ENCODE measurements at places on chromosomes 16 and 17. TPM values are rescaled to one million over a fixed set of nuclear protein-coding genes. Genes with fewer than 3 reads are reported as not detected.

DNA sequence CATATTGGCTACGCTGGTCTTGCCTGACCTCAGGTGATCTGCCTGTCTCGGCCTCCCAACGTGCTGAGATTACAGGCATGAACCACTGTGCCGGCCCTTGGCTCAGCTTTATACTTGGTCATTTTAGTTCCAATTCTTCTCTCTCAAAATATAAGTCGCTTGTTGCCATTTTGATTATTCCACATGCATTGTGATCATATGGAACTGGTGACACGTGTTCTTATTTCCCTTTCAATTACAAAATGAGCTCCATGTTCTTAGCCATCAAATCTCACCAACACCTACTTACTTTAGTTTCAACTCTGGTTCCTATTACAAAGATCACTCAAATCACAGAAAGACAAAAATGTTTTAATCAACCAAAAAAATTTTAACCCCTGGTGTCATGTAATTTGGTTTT, 1711.7 kb downstream of the TP53TG3F start:
- no peak for DNase-seq

- no peak for DNase-seq
These were observed 7.7 kb upstream of the PECAM1 start for GRCh38 chr17:64398320-64398719.

DNA sequence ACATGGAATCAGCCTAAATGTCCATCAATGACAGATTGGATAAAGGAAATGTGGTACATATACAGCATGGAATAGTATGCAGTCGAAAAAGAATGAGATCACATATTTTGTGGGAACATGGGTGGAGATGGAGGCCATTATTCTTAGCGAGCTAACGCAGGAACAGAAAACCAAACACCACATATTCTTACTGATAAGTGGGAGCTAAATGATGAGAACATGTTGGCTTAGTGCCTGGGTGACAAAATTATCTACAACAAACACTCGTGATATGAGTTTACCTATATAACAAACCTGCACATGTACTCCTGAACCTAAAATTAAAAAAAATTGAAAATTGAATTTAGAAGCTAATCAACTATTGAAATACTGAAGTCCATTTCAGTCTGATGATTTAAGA, 6.1 kb downstream of the ANKS4B start:
- DNase-seq = no peak

- DNase-seq = no peak
These were observed 13.4 kb upstream of the SULT1A1 start for GRCh38 chr16:28623172-28623711.

- DNase-seq = peak; percentile 80
These were observed 1.9 kb upstream of the CAPN15 start for GRCh38 chr16:525520-526180.

DNA sequence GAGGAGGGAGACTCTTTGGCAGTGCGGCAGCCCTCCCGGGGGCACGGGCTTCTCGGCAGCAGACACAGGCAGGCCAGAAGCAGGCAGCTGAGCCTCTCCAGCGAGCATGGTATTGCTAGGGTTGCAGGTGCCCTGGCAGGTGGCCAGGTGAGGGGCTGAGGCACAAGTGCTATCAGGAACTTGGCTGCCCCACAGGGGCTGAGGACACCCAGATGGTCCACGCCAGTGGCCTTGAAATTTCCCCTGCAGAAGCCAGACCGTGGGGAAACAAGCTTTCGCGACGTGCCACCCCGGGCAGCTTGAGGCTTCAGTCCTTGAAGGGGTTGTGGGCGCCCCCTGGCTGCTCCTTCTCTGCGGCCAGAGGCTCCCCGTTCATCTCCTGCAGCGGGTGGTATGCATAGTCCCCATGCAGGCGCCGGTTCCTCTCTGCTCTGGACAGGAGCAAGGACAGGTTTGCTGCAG, 8.5 kb downstream of the NAGPA start:
- peak; percentile 26 for DNase-seq

GRCh38 chr16:5874899-5875298, 777.3 kb upstream of the EEF2KMT start:
- DNase-seq = no peak

DNA sequence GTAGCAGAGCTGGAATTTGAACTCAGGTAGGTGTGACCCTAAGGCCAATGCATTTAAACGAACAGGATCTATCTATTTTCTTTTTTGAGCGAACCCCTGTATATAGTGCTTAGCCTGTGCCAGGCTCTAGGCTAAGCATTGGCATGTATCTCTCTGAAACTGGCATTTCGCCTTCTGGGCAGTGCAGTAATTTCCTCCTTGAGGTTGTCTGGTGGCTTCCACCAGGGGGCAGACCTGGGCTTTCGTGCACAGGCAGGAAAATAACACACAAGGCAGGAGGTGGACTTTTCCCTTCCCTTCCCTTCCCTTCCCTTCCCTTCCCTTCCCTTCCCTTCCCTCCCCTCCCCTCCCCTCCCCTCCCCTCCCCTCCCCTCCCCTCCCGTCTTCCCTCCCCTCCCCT, 34.4 kb upstream of the PRKCB start:
- DNase-seq = peak; percentile 78

GRCh38 chr16:27327586-27327915, 13.8 kb downstream of the IL4R start:
- no peak for DNase-seq

GRCh38 chr16:27112093-27112811, 45.5 kb downstream of the C16orf82 start:
- DNase-seq = no peak

GRCh38 chr17:4908301-4908700, 5.4 kb upstream of the CHRNE start:
- DNase-seq = peak; percentile 19

- DNase-seq = no peak
These were observed 101.0 kb downstream of the METRNL start for GRCh38 chr17:83180264-83180995.

- no peak for DNase-seq
These were observed 2.2 kb downstream of the SH2B1 start for GRCh38 chr16:28865722-28866453.

DNA sequence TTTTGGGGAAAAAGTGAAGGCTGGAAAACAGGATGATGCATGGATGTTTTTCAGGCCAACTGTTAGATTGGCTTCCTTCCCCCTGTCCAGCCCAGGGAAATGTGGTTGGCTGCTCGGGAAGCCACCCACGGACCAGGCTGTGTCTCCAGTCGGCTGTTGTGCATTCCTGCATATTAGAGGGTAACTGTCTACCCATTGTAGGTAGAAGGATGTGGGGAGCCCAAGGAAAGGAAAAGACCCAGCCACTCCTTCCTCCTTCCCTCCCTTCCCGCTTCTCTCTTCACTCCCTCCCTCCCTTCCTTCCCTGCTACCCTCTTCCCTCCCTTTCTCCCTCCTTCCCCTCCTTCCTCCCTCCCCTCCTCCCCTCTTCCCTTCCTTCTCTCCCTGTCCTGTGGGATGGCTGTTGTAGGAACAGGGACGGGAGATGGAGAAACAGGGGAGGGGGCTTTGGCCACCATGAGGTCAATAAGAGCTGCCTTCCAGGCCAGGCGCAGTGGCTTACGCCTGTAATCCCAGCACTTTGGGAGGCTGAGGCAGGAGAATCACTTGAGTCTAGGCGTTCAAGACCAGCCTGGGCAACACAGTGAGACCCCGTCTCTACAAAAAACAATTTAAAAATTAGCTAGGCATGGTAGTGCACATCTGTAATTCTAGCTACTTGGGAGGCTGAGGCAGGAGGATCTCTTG, 16.9 kb downstream of the SYT17 start:
- DNase-seq = no peak

DNA sequence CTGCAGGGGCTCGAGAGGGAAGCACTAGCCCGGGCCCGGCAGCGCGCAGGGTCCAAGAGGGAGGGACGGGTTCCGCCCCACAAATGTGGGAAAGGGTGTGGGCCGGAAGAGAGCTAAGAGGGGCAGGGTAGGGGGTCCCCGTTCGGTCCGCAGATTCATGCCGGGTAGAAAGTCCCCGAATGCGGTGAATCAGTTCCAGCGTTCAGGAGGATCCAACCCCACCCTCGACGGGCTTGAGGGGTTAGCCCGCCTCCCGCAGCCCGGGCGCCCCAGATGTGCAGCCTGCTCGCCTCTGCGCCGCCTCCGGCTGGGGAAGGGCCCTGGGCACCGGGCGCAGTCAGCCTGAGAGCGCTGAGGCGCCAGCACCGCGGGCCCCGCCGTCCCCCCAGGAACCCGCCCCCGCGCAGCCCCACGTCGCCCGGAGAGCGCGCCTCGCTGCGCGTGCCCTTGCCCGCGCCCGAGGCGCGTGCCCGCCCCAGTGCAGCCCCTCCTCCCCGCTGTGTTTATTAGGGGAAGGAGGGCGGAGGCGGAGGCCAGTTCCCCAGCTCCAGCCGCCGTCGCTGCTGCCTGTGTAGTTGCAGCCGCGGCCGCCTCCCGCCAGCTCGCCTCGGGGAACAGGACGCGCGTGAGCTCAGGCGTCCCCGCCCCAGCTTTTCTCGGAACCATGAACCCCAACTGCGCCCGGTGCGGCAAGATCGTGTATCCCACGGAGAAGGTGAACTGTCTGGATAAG, at the start of gene LASP1:
LASP1 (plus strand) TSS at position 533 of the 733 bp plus-strand sequence; CDS start at position 665, 132 bp downstream.
- peak; percentile 93 for DNase-seq

DNA sequence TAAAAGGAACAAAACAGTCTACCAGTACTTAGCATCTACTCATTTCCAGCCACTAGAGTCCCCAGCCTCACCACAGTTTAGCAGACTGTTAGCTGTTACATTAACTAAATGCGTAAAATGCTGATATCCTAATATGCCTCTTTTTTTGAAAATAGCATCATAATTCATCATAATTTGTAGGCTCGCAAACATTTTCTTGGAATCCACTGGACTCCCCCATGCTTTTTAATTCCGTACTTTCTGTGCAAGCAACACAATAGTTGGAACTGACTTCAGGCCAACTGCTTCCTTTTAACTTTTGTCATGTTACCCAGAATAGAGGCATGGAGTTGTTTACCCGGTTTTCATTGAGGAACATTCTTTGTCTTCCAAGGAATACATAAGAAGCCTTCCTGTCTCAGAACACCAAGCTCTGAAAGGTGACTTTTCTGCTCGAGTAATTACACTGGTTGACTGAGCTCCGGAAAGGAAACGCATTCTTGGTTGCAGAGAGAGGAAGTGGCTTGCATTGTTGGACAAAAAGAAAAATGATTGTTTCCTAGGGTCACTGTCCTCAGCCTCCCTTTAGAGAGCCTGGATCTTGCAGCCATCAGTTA, 30.9 kb upstream of the SEC14L1 start:
- no peak for DNase-seq

DNA sequence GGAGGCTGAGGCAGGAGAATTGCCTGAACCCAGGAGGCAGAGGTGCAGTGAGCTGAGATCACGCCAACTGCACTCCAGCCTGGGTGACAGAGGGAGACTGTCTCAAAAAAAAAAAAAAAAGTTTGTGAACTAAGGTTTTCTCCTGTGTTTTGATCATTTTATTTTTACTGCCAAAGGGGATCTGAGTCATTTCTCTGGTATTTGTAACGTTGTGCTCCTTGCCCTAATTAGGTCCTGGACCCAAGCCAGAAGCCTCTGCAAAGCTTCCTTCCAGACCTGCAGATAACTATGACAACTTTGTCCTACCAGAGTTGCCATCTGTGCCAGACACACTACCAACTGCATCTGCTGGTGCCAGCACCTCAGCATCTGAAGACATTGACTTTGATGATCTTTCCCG, 32.1 kb downstream of the IST1 start:
- peak; percentile 77 for DNase-seq

DNA sequence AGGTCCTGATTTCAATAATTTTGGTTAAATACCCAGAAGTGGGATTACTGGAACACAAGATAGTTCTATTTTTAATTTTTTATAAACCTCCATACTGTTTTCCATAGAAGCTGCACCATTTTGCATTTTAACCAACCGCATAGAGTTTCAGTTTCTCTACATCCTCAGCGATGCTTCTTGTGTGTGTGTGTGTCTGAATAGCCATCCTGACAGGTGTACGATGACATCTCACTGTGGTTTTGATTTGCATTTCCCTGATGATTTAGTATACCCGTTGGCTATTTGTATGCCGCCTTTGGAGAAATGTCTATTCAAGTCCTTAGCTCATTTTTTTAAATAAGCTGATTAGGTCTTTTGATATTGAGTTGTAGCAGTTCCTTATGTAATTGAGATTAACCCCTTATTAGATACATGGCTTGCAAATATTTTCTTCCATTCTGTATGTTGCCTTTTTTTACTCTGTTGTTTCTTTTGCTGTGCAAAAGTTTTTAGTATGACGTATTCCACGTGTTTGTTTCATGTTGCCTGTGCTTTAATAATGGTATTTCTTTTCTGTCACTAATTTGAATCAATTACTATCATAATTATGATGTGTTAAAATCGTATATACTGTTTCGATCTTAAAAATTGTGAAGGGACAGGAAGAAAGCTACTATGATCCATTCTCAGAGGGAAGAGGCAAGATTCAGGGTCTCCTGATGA, 227.2 kb upstream of the MON1B start:
- DNase-seq = no peak

- no peak for DNase-seq
These were observed 1026.5 kb upstream of the EEF2KMT start for GRCh38 chr16:6124136-6124535.

DNA sequence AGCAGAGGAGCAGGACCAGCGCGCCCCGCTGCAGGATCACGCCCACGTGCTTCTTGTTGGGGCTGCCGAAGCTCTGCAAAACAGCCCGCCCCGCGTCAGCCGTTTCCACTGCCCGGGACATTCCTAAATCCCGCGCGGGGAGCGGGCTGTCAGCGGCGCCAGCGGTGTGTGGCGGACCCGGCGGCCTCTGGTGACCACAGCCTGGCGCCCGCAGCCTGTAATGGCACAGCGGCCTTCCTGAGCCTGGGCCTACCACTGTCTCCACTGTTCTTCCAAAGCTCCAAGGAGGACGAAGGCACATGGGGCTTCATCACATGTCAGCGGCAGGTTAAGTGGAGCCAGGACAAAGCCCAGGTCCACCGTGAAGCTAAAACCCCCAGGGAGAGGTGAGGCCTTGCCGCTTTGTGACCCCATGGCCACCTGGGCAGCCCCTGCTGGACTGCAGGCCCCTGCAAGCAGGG, 2.5 kb downstream of the SLC47A2 start:
- no peak for DNase-seq

- peak; percentile 75 for DNase-seq
These were observed 3.5 kb downstream of the FMNL1 start for GRCh38 chr17:45225051-45225700.

Gene DHRS7C
- not detected for total RNA-seq

Gene BLTP2
- 149 TPM for total RNA-seq

Gene TBX6
- 0.30 TPM for total RNA-seq

Gene NOB1
- total RNA-seq = 52.8 TPM

Gene LGALS9
- total RNA-seq = 1.2 TPM

Gene HES7
- total RNA-seq = not detected

Gene GFAP
- not detected for total RNA-seq

Gene APOH
- not detected for total RNA-seq

Gene TVP23A
- total RNA-seq = not detected

Gene ITGAE
- 8.4 TPM for total RNA-seq

Gene OR3A3
- total RNA-seq = not detected

Gene TBC1D26
- not detected for total RNA-seq

Gene EPN3
- not detected for total RNA-seq

Gene TMEM235
- not detected for total RNA-seq

Gene KRT34
- total RNA-seq = 0.49 TPM
